ENCODE measurements at places on chromosomes 4 and X. TPM values are rescaled to one million over a fixed set of nuclear protein-coding genes. Genes with fewer than 3 reads are reported as not detected.

The TLR1 gene
- 4.1 TPM for polyA plus RNA-seq

The ANXA3 gene
- polyA plus RNA-seq: 82.6 TPM

The MEPE gene
- not detected for polyA plus RNA-seq

The PAGE1 gene
- not detected for polyA plus RNA-seq

The GPR119 gene
- not detected for polyA plus RNA-seq

The MSMO1 gene
- polyA plus RNA-seq: 24.8 TPM

The MAGEA4 gene
- not detected for polyA plus RNA-seq

The CSAG2 gene
- not detected for polyA plus RNA-seq

The TBX22 gene
- not detected for polyA plus RNA-seq

The PABPC4L gene
- 0.45 TPM for polyA plus RNA-seq

The MAGEA1 gene
- polyA plus RNA-seq: not detected

The FAM200B gene
- 20.6 TPM for polyA plus RNA-seq

The RAI2 gene
- 72.7 TPM for polyA plus RNA-seq

The SPANXB1 gene
- not detected for polyA plus RNA-seq

The CPZ gene
- polyA plus RNA-seq: 3.2 TPM

The FAT1 gene
- 21.8 TPM for polyA plus RNA-seq

The WDR44 gene
- polyA plus RNA-seq: 5.6 TPM

The ANTXR2 gene
- polyA plus RNA-seq: 49.3 TPM

The FTSJ1 gene
- polyA plus RNA-seq: 22.3 TPM

The SHROOM2 gene
- 0.43 TPM for polyA plus RNA-seq

The NEK1 gene
- 3.9 TPM for polyA plus RNA-seq

The TIGD4 gene
- 0.07 TPM for polyA plus RNA-seq
